ENCODE measurements at places on chromosomes 6 and 20.
A peak's percentile ranks its signal among the peaks of the same experiment; 100 is the strongest.

GRCh38 chr6:32890831-32891230, 36.8 kb downstream of the PSMB9 start:
- no peak for DNase-seq

- no peak for DNase-seq
Measured at GRCh38 chr6:12298995-12299394, 8.8 kb downstream of the EDN1 start.

- peak; percentile 77 for DNase-seq
Measured at GRCh38 chr6:159959165-159959975, 9.5 kb upstream of the IGF2R start.

DNA sequence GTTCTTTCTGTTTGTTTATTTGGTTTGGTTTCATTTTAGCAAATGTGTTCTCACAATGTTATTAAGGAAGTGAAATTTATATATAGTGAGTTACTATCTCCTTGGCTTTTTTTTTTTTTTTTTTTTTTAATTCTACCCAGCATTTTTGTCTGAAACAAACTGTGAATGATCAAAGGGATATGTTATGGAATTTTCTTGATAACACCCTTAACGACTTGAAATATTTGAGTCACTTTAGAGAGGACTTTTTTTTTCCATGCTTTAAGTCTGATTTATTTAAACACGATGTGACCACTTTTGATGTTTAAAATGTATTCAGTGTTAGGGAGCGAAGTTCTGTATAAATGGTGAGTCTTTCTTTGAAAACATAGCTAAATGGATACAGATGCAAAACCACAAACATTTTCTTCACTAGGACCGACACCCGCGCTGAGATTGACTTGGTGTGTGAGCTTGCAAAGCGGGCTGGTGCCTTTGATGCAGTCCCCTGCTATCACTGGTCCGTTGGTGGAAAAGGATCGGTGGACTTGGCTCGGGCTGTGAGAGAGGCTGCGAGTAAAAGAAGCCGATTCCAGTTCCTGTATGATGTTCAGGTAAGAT, 149.7 kb downstream of the MTHFD1L start:
- DNase-seq = no peak

DNA sequence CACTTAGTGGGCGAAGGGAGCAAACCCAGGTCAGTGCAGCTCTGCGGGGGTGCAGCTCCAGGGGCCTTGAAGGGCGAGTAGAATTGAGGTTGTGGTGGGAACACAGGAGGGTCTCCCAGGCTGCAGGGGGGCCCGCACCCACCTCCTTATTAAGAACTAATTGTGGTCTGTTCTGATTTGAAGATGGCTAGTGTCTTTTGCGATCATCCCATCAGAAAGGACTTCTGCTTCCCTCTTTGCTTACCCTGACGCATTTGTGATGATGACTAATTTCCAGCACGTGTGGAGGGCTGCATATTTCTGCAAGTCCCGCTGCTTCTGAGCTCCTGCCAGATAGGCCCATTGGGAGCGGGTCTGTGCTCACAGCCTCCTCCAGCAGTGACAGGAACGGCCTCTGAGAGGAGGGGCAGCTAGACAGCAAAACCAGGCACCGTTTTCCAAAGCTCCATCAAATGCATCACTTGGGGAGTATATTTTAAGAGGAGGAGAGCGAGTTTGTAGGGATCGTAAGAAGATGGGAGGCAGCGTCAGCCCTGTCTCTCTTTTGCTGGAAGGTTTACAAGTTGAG, 268.9 kb downstream of the CDH4 start:
- no peak for DNase-seq

GRCh38 chr6:47587493-47587892, 109.9 kb downstream of the CD2AP start:
- DNase-seq = no peak

DNA sequence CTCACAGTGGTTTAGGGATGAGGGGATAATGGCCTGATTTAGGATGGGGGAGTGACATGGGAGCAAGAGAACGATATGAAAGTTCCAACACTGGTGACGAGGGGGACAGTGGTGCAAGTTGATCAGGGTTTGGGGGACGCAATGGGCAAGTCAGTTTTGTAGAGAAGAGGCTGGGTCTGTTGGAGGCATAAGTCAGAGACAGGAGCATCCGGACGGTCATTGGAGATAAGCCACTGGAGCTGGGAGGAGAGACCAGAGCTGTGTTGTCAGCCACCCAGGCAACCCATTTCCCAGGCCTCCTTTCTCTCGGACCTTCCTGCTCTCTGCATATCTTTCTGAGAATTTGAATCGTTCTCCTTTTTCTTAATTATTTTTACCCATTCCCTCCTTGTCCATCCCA, 9.5 kb downstream of the DNPH1 start:
- no peak for DNase-seq

DNA sequence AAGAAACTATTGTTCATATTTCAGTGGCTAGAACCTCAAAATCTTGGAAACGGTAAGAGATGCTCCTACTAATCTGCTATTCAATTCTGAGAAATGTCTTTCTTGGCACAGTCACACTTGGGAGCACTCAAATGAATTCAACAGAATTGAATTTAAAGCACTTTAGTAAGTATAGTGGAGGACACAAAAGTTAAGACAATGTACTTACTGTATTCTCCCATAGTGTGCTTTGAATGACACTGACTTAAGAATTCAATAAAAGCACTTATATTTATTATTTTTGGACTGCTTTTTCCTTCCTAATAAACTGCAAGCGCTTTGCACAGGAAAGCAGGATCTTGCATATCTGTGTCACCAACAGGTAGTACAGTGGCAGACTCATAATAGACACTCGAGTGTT, 156.1 kb upstream of the RIMS1 start:
- no peak for DNase-seq

- peak; percentile 44 for DNase-seq
Measured at GRCh38 chr6:45590226-45590625, 212.5 kb upstream of the SUPT3H start.

DNA sequence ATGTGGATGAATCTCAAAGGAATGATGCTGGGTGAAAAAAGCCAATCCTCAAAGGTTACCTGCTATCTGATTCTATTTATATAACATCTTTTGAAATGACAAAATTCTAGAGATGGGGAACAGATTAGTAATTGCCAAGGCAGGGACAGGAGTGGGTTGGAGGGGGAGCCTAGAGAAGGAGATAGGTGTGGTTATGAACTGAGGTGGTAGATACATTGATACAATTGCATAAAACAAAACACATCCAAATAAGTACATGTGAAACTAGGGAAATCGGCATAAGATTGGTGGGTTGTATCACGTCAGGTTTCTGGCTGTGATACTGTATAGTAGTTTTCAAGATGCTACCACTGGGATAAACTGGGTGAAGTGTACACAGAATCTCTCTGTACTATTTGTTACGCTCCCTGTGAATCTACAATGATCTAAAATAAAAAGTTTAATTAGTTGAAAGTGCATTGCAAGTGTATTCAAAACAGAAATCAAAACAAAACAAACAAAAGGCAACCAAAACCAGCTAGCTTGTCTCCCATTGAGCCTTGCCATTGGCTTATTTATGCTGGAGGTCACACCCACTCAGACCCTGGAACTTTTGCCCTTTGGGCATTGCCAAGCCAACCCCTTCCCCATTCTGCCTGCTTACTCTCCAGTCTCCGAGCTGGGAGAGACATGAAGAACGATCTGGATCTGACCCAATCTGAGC, 27.8 kb downstream of the PPP1R16B start:
- peak; percentile 22 for DNase-seq

DNA sequence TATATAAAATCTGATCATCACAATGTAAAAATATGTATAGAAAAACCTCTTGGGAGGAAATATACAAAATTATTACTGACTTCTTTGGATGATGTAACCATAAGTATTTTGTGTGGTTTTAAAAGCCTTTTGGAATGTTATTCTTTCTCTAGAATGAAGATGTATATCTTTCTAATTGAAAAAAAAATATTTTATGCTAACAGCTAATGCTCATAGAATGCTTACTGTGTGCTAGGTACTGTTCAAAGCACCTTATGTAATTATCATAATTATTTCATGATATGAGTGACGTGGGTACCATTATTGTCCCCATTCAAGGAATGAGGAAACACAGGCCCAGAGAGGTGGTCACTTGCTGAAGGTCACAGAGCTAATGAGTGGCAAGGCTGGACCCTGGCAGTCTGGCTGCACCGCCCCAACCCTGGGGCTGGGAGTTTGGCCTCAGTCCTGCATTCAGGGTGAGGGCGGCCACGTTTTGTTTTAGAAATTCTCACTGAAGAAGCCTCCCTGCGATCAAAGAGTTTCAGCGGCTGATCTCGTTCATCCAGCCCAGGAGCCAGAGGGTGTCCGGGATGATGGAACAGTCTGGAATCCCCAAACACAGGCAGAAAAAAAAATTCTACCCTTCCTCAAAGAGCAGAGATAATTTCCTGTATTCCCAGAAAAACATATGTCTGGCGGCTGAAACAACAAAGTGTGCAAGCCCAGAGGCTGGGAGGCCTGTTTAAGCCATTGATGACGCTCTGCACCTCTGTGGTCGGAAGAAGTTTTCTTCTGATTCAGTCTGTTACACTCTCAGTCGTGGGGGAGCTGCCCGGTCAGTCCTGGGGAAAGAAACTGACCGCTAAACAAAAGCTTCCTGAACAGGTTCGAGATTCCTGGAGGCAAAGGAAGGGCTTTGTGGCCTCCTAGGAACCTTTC, 37.3 kb downstream of the TFEB start:
- no peak for DNase-seq

GRCh38 chr20:10715035-10715434, 41.2 kb upstream of the JAG1 start:
- no peak for DNase-seq

- no peak for DNase-seq
Measured at GRCh38 chr6:163842467-163842866, 427.9 kb downstream of the QKI start.

- no peak for DNase-seq
Measured at GRCh38 chr6:51702851-51703250, 384.6 kb downstream of the PKHD1 start.

DNA sequence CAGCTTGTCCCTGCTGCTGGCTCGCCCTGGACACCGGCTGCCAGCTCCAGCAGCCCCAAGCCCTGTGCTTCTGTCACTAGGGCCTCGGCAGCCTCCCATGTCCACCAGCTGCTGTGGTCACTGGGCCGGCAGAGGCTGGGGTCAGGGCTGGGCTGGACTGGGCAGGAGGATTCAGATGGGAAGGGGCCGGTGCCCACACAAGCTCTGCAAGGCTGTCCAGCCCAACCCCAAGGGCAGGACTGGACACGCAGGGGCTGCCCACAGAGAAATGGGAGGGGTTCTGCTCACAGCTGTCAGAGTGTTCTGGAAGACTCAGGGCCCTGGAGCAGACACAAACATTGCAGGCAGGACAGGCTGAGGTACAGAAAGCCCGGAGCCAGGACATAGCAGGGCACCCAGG, 65.6 kb downstream of the ADNP start:
- DNase-seq = no peak

- DNase-seq = no peak
Measured at GRCh38 chr6:25320459-25320858, 41.3 kb downstream of the CARMIL1 start.

DNA sequence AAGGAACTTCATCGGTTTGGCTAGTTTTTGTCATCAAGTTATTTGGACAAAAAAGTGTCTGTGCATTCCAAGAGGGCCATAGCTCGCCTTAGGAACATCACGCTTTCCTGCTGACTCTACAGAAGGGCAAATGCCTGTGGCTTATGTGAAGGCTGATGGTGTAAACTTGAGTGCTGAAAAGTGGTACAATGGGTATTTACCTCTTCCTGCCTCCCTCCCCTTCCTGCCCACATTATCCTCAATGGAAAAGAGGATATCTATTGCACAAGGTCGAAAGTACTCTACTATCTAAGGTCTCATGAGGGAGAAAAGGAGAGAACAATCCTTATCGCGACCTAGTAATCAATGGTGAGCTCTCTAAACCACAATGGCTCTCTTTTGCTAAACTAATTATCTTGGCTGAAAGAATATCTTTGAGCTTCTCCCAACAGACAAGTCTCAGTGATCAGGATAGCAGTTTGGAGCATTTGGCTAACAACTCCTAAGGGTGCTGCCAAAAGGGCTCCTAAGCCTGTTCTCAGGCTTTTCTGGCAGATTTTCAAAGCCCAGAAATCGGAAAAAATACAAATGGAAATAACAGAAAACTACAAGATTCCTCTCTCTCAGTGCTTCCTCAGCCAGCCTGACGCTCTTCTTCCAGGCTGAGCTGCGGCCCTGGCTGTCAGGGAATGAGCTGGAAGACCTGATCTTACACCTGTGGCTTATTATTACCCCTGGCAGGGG, 42.6 kb upstream of the ENPP1 start:
- no peak for DNase-seq

GRCh38 chr6:40552941-40553340, 34.2 kb downstream of the LRFN2 start:
- DNase-seq = no peak

- no peak for DNase-seq
Measured at GRCh38 chr6:16196260-16196983, 42.0 kb upstream of the GMPR start.

- no peak for DNase-seq
Measured at GRCh38 chr6:25297039-25297441, 17.9 kb downstream of the CARMIL1 start.

DNA sequence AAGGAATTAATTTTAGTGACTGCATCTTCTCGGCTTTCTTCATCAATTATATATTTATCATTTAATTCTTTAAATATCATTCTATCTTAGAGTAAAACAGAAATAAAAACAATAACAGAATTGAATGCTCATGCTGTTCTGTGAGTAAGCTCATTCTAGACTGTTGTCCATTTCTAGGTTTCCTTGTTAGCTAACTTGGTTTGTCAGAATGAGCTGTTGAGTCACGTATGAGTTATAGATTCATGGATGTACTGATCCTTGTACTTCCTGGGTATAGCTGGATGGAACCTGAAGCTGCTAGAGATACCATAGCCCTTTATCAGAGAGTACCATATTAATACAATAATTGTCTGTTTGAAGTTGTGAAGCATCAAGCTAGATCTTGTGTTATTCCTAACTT, 515.3 kb downstream of the TENT5A start:
- no peak for DNase-seq

Data from vagina (tissue), 2 donors.